Heart left ventricle (tissue), 16 donors: ENCODE measurements at places on chromosomes 12 and 14. TPM values are rescaled to one million over a fixed set of nuclear protein-coding genes. Genes with fewer than 3 reads are reported as not detected.

The LRP1-AS gene
- not detected for total RNA-seq

The TAMALIN gene
- total RNA-seq = 30.9 TPM

The C12orf54 gene
- total RNA-seq = not detected

The RAN gene
- total RNA-seq = 286 TPM

GRCh38 chr12:126084480-126084879, 1019.2 kb downstream of the AACS start:
- DNase-seq = no peak
- H3K4me1 ChIP-seq = no peaks in the 10 kb centered on the region
- no peak overlapping the region for H3K27ac ChIP-seq
- H3K4me3 ChIP-seq = no peak overlapping the region
- H3K36me3 ChIP-seq = no peaks in the 10 kb centered on the region

DNA sequence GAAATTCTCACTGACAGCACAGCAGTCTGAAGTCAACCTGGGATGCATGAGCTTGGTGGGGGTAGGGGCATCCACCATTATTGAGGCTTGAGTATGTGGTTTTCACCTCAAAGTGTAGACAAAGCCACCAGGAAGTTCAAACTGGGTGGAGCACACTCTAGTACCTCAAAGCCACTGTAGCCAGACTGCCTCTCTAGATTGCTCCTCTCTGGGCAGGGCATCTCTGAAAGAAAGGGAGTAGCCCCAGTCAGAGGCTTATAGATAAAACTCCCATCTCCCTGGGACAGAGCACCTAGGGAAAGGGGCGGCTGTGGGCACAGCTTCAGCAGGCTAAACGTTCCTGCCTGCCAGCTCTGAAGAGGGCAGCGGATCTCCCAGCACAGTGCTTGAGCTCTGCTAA, 143.0 kb downstream of the KITLG start:
- H3K27me3 ChIP-seq = no peaks in the 10 kb centered on the region
- no peak overlapping the region for H3K27ac ChIP-seq
- DNase-seq = peak; percentile 40
- no peaks in the 10 kb centered on the region for H3K36me3 ChIP-seq
- H3K4me3 ChIP-seq = no peak overlapping the region

DNA sequence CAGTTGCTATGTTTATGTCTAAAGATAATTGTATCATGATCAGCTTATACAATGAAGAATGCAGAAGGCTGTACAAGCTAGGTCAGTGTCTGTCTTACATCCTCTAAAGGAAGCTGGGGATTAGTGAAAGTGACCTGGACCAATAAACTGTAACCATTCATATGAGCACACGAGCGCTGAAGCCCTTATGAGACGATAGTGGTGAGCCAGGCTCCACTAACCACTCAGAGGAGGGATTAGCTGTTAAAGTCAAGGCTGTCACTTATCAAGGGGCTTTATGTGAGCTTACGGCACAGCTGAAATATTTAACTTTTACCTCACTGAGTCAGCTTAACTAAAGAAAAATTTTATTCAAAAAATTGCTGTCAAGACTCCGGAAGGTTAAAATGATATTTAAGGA, 30.3 kb downstream of the NDUFA12 start:
- no peak for DNase-seq
- H3K27ac ChIP-seq = no peak overlapping the region
- peaks cover 3% of the 10 kb centered on the region for H3K36me3 ChIP-seq
- H3K27me3 ChIP-seq = no peaks in the 10 kb centered on the region
- H3K4me3 ChIP-seq = no peak overlapping the region

DNA sequence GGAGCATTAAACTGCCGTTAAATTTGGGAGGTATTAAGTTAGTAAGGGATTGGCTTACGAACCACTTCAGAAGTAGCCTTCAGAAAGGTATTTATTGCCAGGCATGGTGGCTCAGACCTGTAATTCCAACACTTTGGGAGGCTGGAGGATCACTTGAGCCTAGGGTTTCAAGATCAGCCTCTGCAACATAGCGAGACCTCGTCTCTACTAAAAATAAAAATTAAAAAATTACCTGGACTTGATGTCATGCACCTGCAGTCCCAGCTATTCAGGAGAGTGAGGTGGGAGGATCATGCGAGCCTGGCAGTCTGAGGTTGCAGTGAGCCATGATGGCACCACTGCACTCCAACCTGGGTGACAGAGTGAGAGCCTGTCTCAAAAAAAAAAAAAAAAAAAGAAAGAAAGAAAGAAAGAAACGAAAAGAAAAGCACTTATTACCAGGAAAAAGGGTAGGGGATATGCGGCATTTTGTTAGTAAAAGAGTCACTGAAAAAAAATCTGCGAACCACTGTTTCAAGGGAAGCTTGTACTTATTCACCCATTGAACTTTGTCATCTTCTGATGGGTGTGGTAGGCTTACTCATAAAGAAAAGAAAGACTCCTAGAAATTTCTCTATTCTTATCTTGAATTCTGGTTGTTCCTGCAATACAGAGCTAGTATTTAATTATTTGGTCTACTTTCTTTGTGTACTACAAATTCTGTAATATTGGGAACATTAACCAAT, 33.6 kb upstream of the PLEKHA5 start:
- no peak overlapping the region for H3K4me3 ChIP-seq
- H3K36me3 ChIP-seq = no peaks in the 10 kb centered on the region
- no peak overlapping the region for H3K27ac ChIP-seq
- no peaks in the 10 kb centered on the region for H3K4me1 ChIP-seq
- no peaks in the 10 kb centered on the region for H3K27me3 ChIP-seq

- DNase-seq = no peak
- no peak overlapping the region for H3K4me3 ChIP-seq
- H3K27ac ChIP-seq = no peak overlapping the region
- H3K4me1 ChIP-seq = peaks cover 33% of the 10 kb centered on the region
- H3K27me3 ChIP-seq = no peaks in the 10 kb centered on the region
These were observed 38.2 kb upstream of the GSG1 start for GRCh38 chr12:13141686-13142085.

DNA sequence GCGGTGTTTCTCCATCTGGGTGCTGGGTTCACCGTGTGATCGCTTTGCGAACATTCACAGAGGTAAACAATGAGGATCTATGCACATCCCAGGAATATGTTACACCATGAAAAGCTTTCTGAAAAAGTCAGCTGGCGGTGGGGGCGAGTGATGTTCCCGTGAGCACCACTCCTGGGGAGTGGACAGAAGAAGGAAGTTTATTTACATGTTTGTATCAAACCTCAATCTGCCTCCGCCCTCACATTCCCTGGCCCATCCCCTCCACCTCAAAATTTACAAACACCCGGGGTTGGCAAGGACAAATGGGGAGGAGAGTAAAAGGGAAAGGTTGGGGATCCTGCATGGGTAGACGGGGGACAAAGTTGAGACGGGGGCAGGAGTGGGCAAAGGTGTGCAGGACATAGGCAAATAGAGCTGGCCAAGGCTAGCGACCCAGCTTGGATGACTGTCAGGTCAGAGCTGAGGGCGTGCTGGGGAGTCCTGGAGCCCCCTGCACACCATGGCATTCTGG, 6.9 kb downstream of the TNFRSF1A start:
- peaks cover 53% of the 10 kb centered on the region for H3K36me3 ChIP-seq
- H3K27ac ChIP-seq = peak overlapping the region; percentile 98
- no peaks in the 10 kb centered on the region for H3K27me3 ChIP-seq
- DNase-seq = no peak
- peaks cover 54% of the 10 kb centered on the region for H3K4me1 ChIP-seq

- no peak for DNase-seq
- no peaks in the 10 kb centered on the region for H3K4me1 ChIP-seq
- H3K36me3 ChIP-seq = no peaks in the 10 kb centered on the region
- H3K27me3 ChIP-seq = no peaks in the 10 kb centered on the region
- no peak overlapping the region for H3K4me3 ChIP-seq
These were observed 261.4 kb upstream of the USP15 start for GRCh38 chr12:61998791-61999190.

GRCh38 chr12:5073054-5073453, 29.4 kb downstream of the KCNA5 start:
- no peaks in the 10 kb centered on the region for H3K36me3 ChIP-seq
- H3K27me3 ChIP-seq = no peaks in the 10 kb centered on the region
- no peak overlapping the region for H3K4me3 ChIP-seq
- no peak for DNase-seq

GRCh38 chr12:82972624-82973023, 285.9 kb downstream of the TMTC2 start:
- no peak overlapping the region for H3K4me3 ChIP-seq
- DNase-seq = no peak
- no peaks in the 10 kb centered on the region for H3K4me1 ChIP-seq
- no peaks in the 10 kb centered on the region for H3K27me3 ChIP-seq

GRCh38 chr14:26427097-26427496, 170.7 kb downstream of the NOVA1 start:
- H3K27ac ChIP-seq = no peak overlapping the region
- peaks cover 3% of the 10 kb centered on the region for H3K4me1 ChIP-seq
- no peaks in the 10 kb centered on the region for H3K36me3 ChIP-seq

GRCh38 chr12:121812921-121813896, 9.4 kb downstream of the SETD1B start:
- H3K27me3 ChIP-seq = no peaks in the 10 kb centered on the region
- peaks cover 8% of the 10 kb centered on the region for H3K36me3 ChIP-seq
- DNase-seq = no peak
- H3K4me3 ChIP-seq = peak overlapping the region; percentile 68
- H3K4me1 ChIP-seq = peaks cover 38% of the 10 kb centered on the region

GRCh38 chr12:97160277-97160676, 253.2 kb downstream of the NEDD1 start:
- no peak for DNase-seq
- no peaks in the 10 kb centered on the region for H3K4me1 ChIP-seq
- no peak overlapping the region for H3K4me3 ChIP-seq

DNA sequence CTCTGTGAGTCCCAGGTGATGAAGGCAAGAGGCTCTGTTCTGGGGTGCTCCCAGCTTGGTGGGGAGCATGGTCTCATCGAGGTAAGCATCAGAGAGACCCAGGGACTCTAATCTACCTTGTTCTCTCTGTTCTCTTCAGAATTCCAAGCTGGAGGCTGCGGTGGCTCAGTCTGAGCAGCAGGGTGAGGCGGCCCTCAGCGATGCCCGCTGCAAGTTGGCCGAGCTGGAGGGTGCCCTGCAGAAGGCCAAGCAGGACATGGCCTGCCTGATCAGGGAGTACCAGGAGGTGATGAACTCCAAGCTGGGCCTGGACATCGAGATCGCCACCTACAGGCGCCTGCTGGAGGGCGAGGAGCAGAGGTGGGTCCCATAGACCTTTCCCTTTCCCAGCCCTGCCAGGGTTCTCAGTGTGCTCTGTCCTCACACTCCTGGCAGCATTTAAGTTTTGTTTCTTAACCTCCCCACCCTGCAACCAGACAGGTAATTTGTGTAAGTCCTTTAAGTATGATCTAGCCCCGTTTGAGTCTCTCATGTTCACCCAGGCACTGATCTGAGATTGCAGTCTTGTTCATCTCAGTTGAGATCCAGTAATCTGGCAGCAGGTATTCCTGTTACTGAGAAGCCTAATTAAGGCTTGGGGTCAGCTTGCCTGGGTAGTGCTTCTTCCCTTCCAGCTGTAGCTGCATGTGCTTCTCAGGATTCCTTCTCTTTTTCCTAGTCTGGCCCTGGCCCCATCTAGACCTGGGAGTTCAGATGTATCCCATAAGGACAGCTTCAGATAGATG, 14.8 kb upstream of the KRT81 start:
- no peaks in the 10 kb centered on the region for H3K27me3 ChIP-seq
- no peak for DNase-seq
- no peak overlapping the region for H3K4me3 ChIP-seq
- H3K36me3 ChIP-seq = no peaks in the 10 kb centered on the region
- peaks cover 6% of the 10 kb centered on the region for H3K4me1 ChIP-seq
